Activated CD8-positive, alpha-beta T cell treated with anti-CD3 and anti-CD28 coated beads for 36 hours (primary cell): ENCODE measurements at places on chromosomes 16 and 17.
A peak's percentile ranks its signal among the peaks of the same experiment; 100 is the strongest.

DNA sequence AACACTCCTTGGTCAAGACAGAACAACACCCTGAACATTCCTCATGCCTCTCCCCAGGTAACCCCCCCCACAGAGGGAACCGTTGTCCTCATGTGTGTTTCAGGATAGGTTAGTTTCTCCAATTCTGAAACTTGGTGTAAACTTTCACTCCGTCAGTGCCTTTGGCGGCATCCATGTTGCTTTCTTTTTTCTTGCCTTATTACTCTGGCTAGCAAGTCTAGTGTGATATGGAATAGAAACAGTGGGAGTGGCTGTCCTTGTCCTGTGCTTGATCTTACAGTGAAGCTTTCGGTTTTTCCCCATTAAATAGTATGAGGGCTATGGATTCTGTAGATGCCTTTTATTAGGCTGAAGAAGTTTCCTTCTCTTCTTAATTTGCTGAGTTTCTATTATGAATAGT lies 35.7 kb upstream of the GNG13 start:
- DNase-seq = no peak

DNA sequence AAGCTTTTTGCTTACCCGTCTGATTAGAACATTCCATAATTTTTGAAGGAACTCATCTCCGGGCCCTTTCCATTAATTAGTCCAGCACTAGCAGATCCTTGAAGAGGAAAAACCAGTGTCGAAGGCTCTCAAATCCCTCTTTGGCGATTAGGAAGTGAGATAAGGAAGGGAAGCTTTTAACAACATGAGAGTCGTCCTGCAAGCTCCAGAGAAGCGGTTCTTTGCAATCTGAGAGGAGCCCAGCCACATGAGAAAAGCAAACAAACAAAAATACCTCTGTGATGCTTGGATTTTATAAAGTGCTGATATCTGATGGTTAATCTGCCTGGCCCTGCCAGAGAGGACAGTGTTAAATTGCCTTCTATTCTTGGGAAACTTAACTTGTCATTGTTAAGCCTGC lies 339.8 kb upstream of the SALL1 start:
- no peak for DNase-seq

DNA sequence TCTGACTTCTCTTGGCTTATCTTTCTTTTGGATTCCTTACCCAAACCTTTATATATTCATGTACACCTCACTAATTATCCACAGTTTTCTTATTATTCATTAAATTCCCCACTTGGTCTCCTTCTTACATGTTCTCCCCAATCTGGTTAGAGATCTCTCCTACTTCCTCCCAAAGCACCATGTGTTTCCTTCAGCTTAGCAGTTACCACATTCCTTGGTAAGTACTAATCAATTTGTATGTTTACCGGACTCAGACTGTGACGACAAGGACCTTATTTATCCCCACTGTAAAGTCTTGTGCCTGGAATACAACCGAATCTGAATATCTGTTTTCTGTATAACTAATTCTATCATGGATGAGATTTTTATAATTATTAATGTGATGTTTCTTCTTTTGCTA lies 389.5 kb downstream of the KCNJ2 start:
- DNase-seq = no peak

- peak; percentile 74 for DNase-seq
Measured at GRCh38 chr16:85570213-85570734, 42.8 kb upstream of the GSE1 start.

- no peak for DNase-seq
Measured at GRCh38 chr16:30406795-30407101, 658 bp upstream of the ZNF771 start.

DNA sequence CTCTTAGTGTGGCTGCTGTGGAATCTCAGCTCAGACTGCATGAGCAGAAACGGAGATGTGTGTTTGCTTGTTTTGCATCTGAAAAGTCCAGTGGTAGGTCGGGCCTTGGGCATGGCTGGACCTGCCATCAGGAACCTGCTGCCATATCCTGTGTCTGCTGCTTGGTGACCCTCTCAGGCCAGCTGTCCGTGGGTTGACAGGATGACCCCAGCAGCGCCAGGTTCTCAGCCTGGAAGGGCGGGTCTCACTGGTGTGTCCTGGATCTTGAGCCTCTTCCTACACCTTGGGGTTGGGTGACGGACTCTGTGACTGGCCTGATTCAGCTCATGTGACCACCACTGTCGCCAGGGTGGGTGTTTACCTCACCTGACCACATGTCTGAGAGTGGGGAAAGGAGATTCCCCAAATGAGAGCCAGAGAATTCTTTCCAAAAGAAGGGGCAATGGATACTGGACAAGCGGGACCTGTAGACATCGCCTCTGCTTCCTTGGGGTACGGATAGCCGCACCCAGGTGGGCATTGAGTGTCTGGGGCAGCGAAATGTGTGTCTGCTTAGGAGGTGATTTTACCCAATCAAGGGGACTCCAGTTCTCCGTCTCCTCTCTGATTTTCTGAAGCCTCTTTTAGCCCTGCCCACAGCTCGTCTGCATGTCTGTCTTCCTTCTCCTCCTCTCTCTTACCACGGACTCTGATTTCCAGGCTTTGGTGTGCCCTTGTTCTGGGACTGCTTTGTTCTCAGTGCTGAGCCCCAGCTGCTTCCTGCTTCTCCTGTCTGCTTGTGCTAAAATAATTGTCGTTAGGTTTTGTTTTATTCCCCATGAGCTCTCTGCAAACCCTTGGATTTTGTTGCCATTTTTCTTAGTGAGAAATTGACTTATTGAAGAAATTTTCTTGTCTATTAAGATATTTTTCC lies 399.7 kb downstream of the CPPED1 start:
- DNase-seq = no peak

DNA sequence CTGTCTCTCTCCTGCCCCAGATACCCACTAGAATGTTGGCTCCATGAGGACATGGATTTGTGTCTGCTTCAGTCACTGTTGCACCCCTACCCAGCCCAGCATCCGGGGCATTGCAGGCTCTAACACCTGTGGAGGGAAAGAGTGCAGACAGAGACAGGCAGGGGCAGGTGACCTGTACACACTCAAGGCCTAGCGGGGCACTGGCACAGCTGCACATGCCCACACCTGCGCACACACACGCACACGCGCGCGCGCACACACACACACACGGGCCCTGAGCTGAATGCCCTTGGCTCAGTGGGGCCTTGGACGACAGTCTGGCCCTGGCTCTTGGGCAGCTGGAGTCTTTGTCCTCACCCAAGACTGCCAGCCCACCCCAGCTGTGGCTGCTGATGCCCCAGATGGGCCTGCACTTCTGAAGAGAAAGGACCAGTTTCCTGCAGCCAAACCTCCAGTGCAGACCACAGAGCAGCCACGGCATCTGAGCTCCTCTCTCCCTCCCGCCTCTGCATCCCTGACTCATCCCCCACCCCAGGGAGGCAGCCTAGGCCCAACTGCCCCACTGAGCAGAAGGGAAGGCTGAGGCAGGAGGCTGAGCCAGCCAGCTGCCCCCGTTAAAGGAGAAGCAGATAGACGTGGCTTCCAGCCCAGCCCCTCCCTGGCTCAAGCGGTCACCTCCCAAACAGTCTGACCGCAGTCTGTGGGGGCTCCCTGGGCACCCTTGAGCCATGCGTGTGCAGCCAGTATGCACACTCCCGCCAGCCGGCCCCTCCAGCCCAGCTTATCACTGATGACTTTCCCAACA lies 12.3 kb upstream of the RAI1 start:
- peak; percentile 61 for DNase-seq

DNA sequence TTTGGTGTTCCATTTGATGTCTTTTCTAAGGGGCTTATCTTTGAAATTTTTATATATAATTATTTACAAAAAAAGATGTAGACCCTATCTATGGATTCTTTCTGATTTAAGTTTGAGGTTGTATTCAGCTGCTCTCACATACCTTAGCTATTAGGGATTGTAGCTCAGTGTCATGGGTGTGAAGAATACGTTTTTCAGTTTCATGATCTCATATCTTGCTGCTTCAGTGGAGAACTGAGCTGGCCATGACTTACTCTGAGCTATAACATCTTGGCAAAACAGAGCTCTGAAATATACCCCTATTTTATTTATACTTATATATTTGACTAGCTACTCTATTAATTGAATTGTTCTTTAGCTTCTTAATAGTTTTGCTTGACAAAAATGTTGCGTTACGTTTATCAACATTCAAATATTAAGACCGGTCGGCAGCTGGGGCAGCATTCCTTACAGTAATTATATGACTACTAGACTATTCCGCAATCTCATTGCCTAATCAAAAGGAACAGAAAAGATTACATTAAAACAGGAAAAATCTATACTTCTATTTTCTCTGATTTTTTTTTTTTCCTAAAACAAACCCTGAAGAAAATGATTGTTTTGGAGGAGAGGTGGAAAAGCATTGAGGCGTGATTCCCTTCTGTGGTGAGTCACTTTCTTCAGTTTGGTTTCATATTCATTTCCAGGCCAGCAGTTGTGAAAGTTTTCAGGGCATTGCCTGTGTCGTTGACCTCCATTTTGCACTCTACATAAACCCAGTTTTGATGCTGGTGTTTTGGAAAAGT lies 24.1 kb upstream of the KRT24 start:
- DNase-seq = no peak

- peak; percentile 85 for DNase-seq
Measured at GRCh38 chr16:89192956-89193575, 7.3 kb downstream of the SLC22A31 start.

DNA sequence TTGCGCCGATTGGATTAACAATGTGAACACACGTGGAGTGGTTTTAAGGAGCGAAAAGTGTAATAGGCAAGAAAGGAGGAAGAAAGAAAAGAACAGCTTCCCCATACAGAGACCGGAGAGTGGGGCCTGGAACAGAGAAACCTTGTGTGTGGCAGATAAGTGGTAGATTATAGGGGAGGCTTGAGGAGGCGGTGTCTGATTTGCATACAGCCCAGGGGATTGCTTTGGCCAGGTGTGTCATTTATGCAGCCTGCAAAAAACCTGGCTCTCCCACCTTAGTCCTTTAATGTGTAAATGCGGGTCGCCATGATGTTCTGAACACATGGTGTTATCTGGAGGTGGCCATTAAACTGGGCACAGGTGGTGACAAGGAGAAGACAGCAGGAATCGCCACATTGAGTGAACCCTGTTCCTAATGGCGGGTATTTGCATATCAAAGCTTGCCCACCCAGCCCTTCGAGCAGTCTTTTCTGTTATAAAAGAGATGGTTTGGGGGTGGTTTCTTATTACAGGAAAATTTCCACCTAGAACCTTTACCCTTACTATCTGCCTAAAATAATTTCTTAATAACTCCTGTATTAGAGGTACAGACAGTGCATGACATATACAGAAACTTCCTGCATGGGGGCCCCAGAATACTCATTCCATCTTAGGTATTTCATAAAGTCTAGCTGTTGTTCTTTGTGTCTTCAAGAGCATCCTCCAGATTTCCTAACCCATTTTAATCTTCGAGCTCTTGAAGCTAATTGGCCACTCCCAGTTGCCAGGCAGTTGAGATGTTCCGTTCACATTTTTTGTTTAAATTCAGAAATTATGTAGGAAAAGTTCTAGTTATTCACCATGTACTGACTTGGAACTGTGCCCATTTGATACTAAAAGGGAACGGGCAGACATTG lies 292.5 kb downstream of the RBFOX1 start:
- DNase-seq = no peak

- DNase-seq = no peak
Measured at GRCh38 chr17:74921026-74921681, 1.9 kb downstream of the USH1G start.

DNA sequence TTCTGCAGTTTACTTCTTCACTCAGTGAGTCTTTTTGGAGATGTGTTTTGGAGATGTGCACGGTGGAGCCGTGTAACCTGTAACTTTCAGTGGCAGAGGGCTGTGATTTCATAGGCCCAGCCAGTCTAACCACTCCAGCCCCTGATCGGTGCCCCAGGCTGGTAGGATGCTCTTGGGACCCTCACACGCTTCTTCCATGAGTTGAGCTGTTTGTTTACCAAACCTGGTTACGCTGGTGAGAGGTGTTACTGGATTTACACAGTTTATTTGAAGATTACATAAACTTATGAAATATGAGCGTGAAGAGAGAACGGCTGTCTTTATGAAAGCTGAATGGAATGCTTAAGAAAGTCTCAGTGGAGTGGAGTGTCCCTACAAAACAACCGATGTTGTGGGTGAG lies 96.7 kb downstream of the CMIP start:
- DNase-seq = no peak

DNA sequence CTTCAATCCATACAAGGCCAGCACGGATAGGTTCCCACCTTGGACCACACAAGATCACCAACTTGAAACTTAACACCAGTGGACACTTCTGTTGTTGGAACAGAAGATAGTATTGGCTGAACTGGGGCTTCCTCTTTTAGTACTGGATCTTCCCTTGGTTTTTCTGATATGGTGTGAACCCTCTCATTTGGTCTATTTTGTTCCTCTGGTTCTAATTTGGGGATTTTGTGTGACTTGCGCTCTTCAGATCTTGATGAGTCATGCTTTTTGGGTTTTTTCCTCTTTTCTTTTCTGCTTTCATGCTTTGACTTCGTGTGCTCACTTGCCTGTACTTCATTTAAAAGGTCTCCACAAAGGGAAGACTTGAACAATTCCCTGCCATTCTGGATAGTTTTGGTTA lies 39.0 kb downstream of the SOST start:
- no peak for DNase-seq

DNA sequence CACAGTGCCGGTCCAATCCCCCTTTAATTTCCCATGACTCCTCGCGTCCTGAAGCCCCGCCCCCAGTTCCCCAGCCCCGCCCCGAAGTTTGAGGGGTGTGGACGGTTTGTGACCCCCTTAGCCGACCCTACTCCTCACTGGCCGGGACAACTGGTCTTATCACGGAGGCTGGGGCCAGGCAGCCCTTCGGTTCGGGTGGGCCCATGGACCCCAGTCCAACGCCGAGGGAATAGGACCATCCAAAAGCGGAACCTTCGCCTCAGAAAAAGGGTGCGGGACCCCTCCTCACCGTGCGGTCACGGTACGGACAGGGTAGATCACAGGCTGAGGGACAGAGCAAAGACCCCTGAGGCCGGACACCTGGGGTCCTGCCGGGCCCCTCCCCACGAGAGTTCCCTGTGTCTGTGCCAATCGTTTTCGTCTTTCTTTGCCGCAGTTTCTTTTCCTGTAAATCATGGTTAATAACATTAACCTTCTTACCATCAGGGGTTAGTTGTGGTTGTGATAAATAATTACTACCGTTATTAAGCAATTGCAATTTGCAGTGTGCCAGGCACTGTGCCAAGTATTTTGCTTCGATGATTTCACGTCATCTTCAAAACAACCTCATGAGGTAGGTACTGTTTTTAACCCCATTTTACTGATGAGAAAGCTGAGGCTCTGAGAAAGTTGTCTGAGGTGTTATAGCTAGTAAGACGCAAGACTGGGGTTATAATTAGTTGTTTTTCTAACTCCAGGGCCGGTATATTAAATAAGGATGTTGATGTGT lies 543 bp downstream of the TMUB2 start:
- DNase-seq = peak; percentile 50

DNA sequence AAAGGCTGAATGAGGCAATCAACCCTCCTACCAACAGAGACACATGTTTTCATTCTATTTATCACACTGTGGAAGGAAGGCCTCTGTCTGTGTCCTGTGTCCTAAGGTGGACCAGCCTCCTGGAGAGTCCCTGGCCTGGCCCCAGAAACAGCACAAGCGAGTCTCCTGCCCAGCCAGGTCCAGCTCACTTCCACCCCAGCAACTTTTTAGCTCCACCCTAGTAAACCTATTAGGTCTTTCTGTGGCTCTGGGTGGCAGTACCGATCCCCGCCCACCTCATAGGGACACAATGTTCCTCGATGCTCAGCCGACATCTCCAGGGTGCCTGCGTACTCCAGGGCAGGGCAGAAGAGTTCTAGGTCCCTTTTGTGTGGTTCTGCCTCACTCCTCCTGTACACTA lies 10.7 kb downstream of the DRC3 start:
- no peak for DNase-seq

GRCh38 chr17:8212312-8213180 lies 2.2 kb upstream of the AURKB start:
- no peak for DNase-seq
